ENCODE measurements at places on chromosomes 4 and X.

GRCh38 chr4:96708766-96709165 lies 868.9 kb downstream of the PDHA2 start:
- no peak for DNase-seq

DNA sequence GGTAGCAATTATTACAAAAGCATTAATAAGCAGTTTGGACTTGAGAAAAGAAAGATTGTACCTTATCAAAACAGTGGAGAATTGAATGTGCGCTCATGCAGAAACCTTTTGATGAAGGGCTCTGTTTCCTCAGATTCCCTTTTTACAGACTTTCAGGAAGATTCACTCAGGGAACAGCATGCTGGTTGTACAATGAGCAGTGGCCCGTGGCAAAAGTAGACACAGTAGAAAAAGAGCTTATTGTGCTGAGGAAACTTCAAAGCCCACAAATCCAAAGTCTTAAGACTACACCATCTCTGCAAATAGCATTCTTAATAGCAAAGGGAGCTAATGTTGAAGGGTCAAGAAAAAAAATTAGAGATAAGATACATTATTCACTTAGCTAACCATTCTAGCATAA lies 858.9 kb downstream of the PDHA2 start:
- no peak for DNase-seq

DNA sequence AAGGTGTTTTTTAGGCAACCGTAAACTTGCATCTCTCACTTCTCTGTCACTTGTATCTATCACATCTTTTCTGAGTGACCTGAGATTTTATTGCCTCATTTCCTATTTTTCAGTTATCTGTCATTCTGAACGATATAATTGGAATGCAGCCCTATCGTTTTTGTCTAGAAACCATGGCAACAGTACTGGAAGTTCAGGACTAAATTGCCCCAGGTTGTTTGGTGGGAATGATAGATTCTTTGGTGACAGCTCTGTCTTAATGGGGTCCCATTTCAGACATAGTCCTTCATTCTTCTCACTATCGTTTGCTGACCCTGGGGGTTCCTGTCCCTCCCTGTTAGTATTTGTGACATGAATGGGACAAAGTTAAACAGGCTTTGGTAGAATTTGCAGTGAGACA lies 267.7 kb upstream of the GALNT7 start:
- peak; percentile 4 for DNase-seq

DNA sequence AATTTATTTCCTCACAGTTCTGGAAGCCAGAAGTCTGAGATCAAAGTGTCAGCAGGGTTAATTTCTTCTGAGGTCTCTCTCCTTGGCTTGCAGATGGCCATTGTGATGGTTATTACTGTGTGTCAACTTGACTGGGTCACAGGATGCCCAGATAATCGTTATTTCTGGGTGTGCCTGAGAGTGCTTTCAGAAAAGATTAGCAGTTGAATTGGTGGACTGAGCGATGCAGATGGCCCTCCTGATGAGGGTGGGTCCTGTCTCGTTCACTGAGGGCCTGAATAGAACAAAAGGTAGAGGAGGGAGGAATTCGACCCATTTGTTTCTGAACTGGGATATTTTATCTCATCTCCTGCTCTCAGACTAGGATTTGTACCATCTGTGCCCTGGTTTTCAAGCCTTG lies 15.7 kb downstream of the SMIM43 start:
- no peak for DNase-seq

DNA sequence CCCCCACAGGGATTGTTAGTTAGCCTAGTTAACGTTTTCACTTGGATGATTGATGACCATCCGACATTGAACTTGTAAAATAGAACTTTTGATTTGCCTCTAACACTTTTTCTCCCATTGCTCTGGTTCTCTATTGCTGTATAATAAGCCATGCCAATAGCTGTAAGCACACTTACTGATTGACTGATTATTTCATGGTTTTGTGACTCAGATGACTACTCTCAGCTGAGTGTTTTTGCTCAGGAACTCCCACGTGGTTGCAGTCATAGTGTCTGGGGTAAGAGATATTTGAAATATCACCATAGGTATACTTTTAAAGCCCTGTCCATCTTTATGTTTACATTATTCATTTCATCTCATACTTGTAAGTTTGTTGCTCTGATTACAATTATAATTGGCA lies 1285.5 kb downstream of the STIM2 start:
- DNase-seq, result peak; percentile 43

DNA sequence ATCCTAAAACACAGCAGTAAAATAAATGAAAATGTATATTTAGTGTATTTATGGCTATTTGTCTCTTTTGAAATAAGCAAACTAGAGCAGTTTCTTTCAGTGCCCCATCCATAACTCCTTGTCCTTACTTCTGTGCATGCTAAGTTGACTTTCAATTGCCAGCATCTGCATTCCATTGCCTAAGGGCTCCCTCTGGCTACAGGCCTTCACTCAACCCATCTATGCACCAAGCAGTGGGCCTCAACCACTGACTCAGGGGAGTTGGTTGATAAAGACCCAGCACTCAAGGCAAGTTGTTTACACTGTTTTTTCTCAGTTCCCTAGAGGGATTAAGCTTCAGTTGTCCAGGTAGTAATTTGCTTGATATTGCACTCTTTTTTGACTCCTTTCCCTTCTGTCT lies 265.7 kb downstream of the IQCM start:
- peak; percentile 29 for DNase-seq

GRCh38 chr4:97252615-97253154 lies 890.6 kb downstream of the STPG2 start:
- DNase-seq, result no peak

GRCh38 chr4:152510349-152511147 lies 25.3 kb downstream of the FBXW7 start:
- DNase-seq, result no peak

DNA sequence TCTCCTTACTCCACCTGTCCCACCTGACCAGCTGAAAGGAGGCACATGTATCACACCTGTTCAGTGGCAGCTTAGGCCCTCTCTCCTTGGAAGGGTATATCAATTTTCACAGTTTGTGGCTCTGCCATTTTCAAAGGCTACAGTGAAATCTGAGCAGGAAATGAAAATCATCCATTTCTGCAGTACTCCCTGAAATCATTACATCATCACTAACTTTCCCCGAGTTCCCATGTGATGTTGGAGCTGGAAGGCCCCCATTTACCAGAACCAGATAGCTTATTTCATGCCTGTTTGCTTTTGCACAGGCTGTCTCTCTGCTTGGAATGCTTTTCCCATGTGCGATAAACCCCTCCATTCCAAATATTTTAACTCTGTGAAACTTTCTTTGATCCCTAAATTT lies 31.0 kb upstream of the STX18 start:
- no peak for DNase-seq

- DNase-seq, result peak; percentile 41
Observed at GRCh38 chr4:173411106-173411693, 12.3 kb upstream of the SCRG1 start.

- peak; percentile 51 for DNase-seq
Observed at GRCh38 chr4:38818441-38818976, 13.9 kb upstream of the TLR1 start.

GRCh38 chr4:168139336-168139735 lies 47.0 kb downstream of the ANXA10 start:
- peak; percentile 82 for DNase-seq

DNA sequence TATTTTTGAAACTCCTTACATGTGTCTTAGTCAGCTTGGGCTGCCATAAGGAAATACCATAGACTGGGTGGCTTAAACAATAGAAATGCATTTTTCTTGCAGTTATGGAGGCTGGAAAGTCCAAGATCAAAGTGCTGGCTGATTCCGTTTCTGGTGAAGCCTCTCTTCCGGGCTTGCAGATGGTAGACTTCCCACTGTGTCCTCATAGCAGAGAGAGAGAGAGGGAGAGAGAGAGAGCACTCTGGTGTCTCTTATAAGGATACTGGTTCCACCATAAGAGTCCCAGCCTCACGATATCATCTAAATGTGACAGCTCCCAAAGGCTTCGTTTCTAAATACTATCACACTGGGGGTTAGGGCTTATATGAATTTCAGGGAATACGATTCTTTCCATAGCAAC lies 39.7 kb downstream of the ENPEP start:
- DNase-seq, result no peak

- no peak for DNase-seq
Observed at GRCh38 chr4:127370604-127371003, 262.2 kb upstream of the INTU start.

GRCh38 chr4:143183513-143184216 lies 1.1 kb upstream of the USP38 start:
- peak; percentile 4 for DNase-seq

DNA sequence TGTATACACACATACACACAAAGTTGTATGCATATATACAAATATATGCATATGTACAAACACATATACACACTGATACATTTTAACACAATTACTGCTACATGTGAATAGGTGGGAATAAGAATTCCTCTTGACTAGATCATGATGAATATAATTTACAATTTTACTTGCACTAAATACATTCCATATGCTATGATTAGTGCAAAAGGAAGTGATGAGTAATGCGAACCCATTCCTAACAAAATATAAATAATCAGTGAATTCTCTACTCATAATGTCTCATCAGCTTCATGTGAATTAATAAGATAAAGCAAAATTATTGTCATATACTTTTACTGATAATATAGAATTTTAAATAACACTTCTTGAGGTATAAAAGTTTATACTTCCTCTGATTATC lies 1077.3 kb upstream of the PCDH10 start:
- peak; percentile 77 for DNase-seq

DNA sequence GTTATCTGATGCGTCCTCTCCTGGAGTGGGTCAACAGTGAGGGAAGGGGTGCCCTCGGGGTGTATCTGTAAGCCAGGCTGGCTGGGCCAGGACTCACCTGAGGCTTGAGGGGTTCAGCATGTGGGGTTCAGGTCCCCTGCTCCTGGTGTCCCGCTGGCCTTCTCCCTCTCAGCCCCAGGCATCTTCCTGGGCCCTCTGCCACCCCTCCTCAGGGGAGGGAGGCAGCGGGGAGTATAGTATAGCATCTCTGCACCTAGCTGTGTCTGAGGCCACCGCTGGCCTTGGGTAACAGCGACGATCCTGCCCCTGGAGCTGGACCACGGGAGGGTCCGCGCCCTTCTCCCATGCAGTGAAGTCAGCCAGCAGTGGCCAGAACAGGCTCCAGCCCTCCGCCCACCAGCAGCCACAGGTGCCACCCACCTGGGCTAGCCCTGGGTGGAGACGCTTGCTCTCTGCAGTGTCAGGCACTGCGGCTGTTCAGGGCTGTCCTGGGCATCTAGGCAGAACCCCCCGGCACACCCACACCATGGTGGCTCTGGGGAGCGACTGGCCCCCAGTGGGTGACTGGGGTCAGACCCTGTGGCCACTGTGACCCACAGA lies 110.7 kb upstream of the NKX1-1 start:
- no peak for DNase-seq

DNA sequence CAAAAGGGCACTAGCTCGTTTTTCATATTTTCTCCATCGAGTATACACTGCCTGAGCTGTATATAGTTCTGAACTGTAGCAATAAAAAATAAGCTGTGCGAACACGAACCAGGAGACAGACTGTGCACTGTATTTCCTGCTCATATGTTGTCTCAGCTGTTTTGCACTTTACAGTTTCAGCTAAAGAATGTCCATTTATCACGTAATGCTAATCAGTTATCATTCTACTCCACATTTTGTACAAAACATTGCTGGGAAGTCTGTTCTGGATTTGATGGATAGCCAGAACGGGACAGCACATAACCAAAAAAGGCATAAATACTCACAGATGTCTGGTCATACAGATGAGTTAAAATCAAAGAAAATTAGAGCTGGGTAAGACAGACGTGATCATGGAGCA lies 315.5 kb upstream of the ADGRL3 start:
- DNase-seq, result no peak

DNA sequence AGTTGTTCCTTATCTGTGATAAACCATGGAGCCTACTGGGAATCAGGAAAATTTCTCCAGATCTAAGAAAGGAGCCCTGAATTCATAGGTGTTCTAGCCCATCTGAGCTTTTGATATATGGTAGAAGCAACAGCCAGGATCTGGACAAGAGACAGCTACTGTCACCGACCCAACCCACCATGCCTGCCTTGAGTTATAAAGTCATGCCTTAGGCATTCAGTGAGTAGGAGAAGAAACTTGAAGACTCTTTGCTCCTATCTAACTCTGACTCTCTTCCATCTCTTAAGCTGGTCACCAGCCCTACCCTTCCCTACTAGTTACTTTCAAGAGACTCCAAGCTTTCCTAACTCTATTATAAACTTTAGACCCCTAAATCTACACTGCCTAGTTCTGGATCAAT lies 83.9 kb upstream of the FAM9B start:
- DNase-seq, result no peak

GRCh38 chr4:84238247-84239090 lies 260.6 kb downstream of the NKX6-1 start:
- DNase-seq, result peak; percentile 38

GRCh38 chr4:118400356-118400755 lies 47.6 kb upstream of the PRSS12 start:
- peak; percentile 43 for DNase-seq

DNA sequence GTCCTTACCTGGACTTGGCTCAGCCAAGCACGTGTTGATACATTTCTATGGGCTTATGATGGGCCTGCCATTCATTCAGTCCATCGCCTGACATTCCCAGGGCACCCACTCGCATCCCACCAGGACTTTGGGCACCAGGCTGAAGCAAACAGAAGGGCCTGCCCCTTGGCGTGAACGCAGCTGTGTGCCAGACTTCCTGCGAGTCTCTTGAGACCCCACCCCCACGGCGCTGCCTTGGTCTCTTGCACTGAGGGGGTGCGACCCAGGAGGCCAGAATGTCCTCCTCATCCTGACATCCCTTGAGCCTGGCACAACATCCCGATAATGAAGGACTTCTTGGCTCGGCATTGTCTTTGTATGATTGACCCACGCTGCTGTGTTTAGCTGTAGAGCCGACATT lies 1.5 kb upstream of the PSAPL1 start:
- no peak for DNase-seq

GRCh38 chr4:153524682-153525081 lies 58.5 kb downstream of the TMEM131L start:
- no peak for DNase-seq

GRCh38 chr4:189293459-189293858 lies 647.2 kb upstream of the FRG1 start:
- no peak for DNase-seq

DNA sequence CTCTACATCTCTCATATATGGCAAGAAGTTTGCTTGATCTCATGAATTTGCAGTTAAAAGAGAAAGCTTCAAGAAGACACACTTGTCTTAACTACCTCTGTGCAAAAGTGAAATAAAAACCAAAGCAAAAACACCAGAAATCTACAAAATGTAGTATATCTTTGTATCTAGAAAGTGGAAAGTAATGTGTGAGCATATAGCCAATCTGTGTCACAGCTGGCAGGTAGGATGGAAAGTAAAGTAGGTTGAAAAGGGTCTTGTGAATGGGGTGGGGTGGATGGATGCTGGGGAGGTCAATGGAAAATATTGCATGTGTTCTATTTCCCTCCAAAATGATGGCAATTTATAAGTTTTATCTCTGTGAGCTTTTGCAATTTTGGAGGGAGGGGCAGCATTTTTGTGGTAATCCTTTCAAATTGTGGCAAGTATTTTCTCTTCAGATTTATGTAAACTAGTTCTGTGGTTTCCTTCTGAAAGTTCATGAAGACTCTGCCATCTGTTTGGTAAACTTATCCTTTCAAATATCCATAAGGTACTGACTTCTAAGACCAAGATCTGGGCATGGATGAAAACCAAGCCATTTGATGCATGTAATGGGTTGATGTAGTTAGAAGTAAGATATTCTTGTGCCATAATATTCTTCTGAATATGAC lies 215.9 kb upstream of the GIMD1 start:
- no peak for DNase-seq

- DNase-seq, result no peak
Observed at GRCh38 chrX:9466124-9466495, 1.3 kb downstream of the TBL1X start.

Measured in bronchial epithelial cell (primary cell).